ENCODE measurements at places on chromosomes 2 and 18.

DNA sequence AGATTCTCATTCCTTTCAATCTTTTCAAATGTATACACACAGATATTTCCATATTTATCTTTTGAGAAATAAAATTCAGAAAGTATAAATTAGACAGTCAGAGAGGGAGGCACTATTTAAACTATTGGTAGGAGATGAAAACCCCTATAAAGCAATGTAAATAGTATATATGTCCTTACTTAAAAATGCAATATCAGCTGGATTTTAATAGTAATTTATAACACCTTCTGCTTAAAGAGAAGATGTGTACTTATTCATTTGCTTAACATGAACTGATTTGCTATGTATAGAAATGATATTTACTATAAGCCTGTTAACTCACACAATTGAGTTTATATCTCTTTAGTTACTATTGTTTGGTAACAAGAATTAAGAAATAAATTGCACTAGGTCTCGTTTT is 163.3 kb downstream of the LRP1B start:
- no peaks in the 10 kb centered on the region for H3K36me3 ChIP-seq
- no peaks in the 10 kb centered on the region for H3K27me3 ChIP-seq
- H3K4me1 ChIP-seq, result no peaks in the 10 kb centered on the region
- no peak for DNase-seq
- no peak overlapping the region for H3K27ac ChIP-seq

DNA sequence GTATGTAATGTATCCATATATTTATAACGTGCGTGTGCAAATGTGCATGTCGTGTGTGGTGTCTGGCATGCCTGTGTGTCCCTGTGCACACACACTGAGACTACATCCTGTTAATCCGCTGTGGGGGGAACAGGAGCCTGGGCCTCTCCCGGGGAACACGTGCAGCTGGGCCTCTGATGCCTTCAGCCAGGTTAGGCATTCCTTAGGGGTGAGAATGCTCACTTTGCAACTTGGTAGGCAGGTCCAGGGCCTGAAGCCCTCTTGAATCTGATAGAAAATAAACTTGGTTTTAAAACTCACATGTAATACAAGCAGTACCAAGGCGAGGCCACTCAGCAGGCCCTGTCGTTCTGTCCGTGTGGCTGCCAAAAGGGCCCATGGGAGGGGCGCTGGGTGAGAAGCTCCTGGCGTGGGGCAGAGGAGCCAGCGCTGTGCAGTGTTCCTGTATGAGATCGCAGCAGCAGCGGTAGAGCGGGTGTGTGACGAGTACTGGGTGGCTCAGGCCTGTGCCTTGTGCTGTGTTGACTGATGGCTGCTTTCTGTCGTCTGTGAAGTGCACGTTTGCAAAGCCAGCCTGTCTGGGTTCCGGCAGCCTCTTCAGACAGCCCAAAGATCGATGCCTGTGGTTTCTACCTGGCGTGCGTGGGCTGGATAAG is 16.2 kb downstream of the SALL3 start:
- DNase-seq, result no peak
- no peaks in the 10 kb centered on the region for H3K36me3 ChIP-seq
- H3K27me3 ChIP-seq, result peaks cover 21% of the 10 kb centered on the region
- H3K27ac ChIP-seq, result no peak overlapping the region

- H3K4me1 ChIP-seq, result no peaks in the 10 kb centered on the region
- H3K4me3 ChIP-seq, result no peak overlapping the region
- H3K27me3 ChIP-seq, result no peaks in the 10 kb centered on the region
- DNase-seq, result no peak
- H3K36me3 ChIP-seq, result no peaks in the 10 kb centered on the region
Observed at GRCh38 chr2:181546086-181546485, 88.9 kb downstream of the ITGA4 start.

- no peak overlapping the region for H3K27ac ChIP-seq
- H3K27me3 ChIP-seq, result peaks cover 2% of the 10 kb centered on the region
- H3K4me3 ChIP-seq, result no peak overlapping the region
- no peaks in the 10 kb centered on the region for H3K36me3 ChIP-seq
- no peaks in the 10 kb centered on the region for H3K4me1 ChIP-seq
Observed at GRCh38 chr18:77676910-77677309, 427.3 kb downstream of the GALR1 start.

- no peaks in the 10 kb centered on the region for H3K27me3 ChIP-seq
- no peaks in the 10 kb centered on the region for H3K4me1 ChIP-seq
- DNase-seq, result peak; percentile 28
- H3K4me3 ChIP-seq, result no peak overlapping the region
Observed at GRCh38 chr2:198465970-198466369, 661.6 kb downstream of the PLCL1 start.

GRCh38 chr2:234257859-234258561 is 207.5 kb downstream of the SPP2 start:
- H3K27me3 ChIP-seq, result no peaks in the 10 kb centered on the region
- H3K4me1 ChIP-seq, result no peaks in the 10 kb centered on the region
- H3K4me3 ChIP-seq, result no peak overlapping the region

- no peak overlapping the region for H3K4me3 ChIP-seq
- no peaks in the 10 kb centered on the region for H3K4me1 ChIP-seq
- no peaks in the 10 kb centered on the region for H3K36me3 ChIP-seq
- no peak overlapping the region for H3K27ac ChIP-seq
- no peaks in the 10 kb centered on the region for H3K27me3 ChIP-seq
Observed at GRCh38 chr2:67159929-67160328, 237.2 kb upstream of the ETAA1 start.

GRCh38 chr18:12689256-12689850 is 13.2 kb downstream of the CEP76 start:
- no peak overlapping the region for H3K27ac ChIP-seq
- H3K27me3 ChIP-seq, result no peaks in the 10 kb centered on the region
- peaks cover 14% of the 10 kb centered on the region for H3K36me3 ChIP-seq
- no peaks in the 10 kb centered on the region for H3K4me1 ChIP-seq

GRCh38 chr2:204177977-204178522 is 241.5 kb downstream of the ICOS start:
- DNase-seq, result peak; percentile 33
- H3K27me3 ChIP-seq, result no peaks in the 10 kb centered on the region
- no peak overlapping the region for H3K27ac ChIP-seq
- H3K36me3 ChIP-seq, result no peaks in the 10 kb centered on the region
- H3K4me1 ChIP-seq, result peaks cover 4% of the 10 kb centered on the region

Data from muscle of leg (tissue), 16 donors.